ENCODE measurements at places on chromosomes 2 and 18.

- no peak for DNase-seq
Observed at GRCh38 chr2:20167356-20167755, 57.6 kb downstream of the SDC1 start.

GRCh38 chr18:46360866-46361265 is 256.7 kb downstream of the HAUS1 start:
- DNase-seq: no peak

- no peak for DNase-seq
Observed at GRCh38 chr2:37148325-37148724, 8.5 kb downstream of the EIF2AK2 start.

DNA sequence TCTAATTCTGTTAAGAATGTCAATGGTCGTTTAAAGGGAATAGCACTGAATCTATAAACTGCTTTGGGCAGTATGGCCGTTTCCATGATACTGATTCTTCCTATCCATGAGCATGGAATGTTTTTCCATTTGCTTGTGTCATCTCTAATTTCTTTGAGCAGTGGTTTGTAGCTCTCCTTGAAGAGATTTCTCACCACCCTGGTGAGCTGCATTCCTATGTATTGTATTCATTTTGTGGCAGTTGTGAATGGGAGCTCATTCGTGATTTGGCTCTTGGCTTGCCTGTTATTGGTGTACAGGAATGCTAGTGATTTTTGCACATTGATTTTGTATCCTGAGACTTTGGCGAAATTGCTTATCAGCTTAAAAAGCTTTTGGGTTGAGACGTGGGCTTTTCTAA is 38.3 kb upstream of the WDR75 start:
- DNase-seq: no peak

DNA sequence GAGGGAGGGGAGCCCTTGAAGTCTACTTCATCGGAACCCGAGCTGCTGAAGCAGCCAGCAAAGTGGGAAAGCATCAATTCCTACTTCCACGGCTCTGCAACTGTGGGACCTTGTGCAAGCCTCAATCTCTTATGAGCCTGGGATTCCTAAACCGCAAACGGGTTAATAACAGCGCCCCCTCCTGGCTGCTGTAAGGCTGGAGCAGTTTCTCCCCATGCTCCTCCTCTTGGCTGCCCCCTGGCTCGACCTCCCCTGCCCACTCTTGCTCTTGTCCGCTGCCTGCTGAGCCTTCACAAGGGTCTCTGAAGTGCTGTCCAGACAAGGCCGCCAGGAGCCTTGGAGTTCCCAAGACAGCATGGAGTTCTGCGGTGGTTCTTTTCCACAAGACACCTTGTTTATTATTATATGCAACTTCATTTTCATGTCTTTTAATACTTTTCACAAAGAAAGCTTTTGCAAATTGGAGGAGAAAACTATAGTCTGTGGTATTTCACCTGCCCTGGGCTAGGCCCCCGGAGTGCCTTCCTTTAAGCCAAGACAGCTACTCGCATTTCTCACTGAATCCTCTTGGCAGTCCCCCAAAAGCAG is 157.2 kb downstream of the DDX1 start:
- DNase-seq: peak; percentile 20

DNA sequence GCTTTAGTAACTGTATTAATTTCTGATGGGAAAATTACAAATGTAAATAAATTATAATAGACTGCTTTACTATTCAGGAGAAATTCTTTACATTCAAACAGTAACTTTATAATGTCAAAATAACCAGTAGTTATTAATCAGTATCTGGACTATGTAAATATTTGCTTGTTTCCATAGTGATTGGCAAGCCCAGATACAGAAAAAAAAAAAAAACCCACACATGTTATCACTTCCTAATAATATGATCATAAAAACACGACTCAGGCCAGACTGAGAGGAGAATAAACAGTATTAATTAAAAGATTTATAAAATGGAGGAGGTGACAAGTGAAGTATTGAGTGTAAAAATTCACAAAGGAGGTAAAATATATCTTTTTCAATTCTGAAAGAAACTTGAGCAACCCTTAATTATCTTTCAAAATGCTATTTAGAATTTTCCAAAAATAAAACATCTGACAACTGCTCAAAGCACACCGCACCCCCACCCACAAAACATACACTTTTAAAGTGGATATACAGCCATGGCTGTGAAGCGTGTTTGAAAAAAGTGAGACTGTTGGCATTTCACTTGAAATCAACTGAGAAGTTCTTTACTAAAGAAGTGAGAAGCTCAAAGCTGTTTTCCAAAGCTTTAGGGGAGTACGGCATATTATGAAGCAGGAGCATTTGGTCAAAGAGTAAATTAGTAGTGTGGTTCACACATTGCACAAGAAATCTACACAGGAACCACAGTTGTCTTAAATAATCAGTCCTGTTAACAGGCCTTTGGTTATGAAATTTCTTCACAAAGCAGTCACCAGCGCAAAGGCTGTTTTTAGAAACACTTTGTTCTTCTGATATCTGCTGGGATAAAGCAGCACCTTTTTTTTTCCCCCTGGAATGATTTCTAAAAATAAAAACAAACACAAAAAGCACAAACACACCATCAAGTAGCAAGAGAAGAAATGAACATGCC is 475.8 kb downstream of the TXNL1 start:
- no peak for DNase-seq

DNA sequence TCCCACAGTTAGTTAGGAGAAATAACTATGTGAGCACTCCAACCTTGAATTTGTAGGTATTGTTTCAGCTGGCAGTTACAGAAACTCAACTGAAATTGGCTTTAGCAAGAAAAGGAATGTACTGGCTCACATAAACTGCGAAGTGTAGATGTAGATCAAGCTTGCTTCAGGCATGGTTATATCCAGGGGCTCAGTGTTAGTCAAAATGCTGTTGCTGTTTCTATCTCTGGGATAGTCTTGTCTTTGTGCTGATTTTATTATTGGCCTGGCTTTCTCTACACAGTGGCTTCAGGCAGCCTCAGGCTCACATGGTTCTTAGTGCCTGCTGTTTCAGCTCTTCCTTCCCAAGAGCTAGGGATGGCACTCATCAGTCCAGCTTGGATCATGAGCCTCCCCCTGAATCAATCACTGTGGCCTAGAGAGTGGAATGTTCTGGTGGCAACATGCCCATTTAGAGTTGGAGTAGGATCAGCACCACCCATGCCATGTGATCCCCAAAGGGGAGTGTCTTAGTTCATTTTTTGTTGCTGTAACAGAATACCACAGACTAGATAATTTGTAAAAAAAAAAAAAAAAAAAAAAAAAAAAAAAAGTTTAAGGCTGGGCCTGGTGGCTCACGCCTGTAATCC is 69.1 kb upstream of the FOXI3 start:
- no peak for DNase-seq

DNA sequence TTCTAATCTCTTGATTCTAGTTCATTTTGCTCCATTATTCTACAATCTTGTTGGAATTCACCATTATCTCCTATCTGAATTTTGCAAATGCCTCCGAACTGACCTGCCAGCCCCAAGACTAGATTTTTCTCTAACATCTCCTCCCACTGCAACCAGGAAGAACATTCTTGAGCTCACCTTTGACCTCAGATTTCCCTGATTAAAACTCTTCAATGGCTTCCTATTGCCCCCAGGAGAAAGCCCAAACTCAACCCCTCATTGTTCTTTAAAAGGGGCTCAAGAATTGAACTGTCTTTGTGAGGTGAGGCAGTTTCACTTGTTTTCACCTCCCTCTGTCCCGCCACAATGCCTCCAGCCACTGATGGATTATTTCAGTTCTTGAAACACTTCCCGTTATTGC is 784.6 kb upstream of the ZEB2 start:
- no peak for DNase-seq

DNA sequence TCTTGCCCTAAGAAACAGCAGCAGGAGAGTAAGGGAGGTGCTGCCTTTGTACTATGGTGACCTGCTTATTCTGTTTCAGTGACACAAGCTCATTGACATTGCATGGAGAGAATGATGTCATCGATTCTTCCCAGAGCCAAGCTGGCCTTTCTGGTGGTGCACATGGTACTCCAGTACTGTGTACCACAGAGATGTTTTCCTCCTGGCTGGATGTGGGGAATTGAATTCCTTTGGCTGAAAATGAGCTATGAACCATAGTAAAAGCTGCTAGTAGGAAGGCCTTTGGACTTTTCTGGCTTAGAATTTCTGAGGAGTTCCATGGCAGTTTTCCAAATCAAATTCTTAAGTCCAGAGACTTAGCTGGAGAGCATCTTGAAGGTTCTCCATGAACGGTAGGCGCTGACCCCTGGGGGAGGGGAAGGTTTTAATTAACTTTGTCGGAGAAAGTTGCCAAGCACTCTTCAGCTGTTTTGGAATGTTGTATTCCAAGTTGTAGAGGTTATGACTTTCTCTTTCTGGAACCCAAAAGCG is 17.1 kb upstream of the B3GNT2 start:
- DNase-seq: no peak

- no peak for DNase-seq
Observed at GRCh38 chr2:15764683-15765011, 173.0 kb downstream of the DDX1 start.

GRCh38 chr2:176931588-176932563 is 280.7 kb upstream of the HNRNPA3 start:
- peak; percentile 14 for DNase-seq

GRCh38 chr2:130852521-130853115 is 15.9 kb downstream of the ARHGEF4 start:
- peak; percentile 95 for DNase-seq

DNA sequence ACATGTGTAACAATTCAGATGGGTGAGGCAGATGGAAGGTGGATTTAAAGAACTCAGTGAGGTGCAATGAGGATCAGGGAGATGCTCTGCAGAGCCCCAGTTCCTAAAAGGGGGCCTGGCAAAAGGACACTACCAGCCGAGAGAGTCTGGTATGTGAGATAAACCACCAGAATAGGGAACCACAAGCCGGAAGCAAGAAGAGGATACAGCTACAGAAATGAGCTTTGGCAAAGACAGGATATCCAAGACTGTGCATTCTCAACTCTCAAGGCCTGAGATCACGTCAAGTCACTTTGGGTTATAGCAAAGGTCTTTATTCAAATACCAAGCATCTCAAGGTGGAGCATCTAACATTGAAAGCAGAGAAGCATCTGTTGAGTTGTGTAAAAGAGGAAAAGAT is 293.5 kb downstream of the ARHGAP15 start:
- no peak for DNase-seq

GRCh38 chr2:16256601-16257321 is 316.4 kb downstream of the MYCN start:
- DNase-seq: no peak

DNA sequence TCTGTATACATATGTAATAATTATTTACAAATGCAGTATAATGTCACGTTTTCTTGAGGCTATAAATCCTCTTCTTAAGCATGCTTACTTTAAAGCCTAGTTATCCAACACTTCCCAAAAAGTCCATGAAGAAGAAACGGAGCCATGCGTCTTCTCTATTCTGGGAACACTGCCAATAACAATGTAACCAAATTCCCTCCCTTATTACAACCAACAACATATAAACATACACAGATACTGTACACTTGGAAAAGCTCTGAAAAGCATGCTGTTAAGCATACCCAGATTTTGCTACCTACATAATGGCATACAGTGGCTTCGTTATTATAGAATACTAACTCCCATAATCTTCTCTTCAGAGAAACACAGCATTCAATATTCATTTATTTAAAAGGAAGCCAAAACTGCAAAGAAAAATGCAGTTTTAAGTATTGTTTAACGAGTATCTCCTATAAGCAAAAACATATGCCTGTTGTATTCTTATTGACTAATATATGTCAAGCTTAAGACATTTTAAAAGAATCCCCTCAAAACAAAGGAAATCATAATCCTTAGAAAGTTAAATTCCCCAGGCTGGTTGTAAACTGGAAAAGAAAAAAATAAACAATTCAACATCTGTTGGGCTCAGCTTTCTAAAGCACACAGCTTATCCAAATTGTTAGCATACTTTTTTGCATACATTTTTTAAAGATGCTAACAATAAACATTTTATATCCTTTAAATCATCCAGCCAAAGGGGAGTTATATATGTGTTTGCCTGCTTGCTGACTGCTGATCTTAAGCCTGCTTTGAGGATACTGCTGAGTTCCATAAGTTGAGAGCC is 83.4 kb downstream of the SLC25A12 start:
- DNase-seq: no peak

DNA sequence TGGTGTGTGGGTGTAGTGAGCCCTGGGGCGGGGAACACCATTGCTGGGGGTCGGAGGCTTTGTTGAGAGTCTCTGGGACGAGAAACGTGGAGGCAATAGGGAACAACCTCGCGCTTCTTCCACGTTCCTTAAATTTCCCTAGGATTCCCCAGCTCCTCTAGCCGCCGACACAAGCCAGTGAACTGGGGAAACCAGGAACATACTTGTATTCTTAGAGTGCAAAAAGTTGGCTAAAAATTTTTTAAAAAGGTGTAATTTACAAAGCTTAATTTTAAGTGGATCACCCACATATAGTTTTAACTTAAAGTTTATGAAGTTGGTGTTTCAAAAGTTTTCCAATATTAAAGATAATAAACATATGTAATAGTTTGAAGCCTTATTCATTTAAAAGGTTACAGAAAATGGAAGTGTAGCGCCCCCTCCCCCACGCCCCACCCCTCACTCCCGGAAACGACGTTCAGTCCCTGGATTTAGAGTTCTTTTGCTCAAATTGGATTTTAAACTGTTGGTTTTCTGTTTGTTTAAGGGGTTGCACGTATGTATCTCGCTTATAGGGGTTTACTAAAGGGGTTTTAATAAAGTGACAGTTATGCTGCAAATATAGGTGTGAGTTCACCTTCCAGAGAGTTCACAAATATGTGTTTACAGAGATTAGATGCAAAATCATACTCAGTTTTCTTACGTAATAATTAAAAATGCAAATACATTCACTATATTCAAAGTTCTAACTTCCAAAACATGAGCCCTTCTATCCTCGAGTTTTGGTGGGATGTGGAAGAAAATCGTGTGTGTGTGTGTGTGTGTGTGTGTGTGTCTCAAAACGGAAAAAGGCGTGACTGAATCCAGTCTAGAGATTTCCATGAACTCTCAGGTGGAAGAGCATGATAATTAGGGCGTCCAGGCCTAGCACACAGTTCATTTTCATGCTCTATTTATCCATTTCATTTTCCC is 872 bp downstream of the DSG2 start:
- DNase-seq: no peak

- no peak for DNase-seq
Observed at GRCh38 chr2:85997017-85997970, 108.4 kb downstream of the POLR1A start.

GRCh38 chr2:215904101-215904500 is 109.2 kb downstream of the MREG start:
- no peak for DNase-seq

- DNase-seq: peak; percentile 51
Observed at GRCh38 chr2:158756976-158757375, 38.1 kb upstream of the DAPL1 start.

DNA sequence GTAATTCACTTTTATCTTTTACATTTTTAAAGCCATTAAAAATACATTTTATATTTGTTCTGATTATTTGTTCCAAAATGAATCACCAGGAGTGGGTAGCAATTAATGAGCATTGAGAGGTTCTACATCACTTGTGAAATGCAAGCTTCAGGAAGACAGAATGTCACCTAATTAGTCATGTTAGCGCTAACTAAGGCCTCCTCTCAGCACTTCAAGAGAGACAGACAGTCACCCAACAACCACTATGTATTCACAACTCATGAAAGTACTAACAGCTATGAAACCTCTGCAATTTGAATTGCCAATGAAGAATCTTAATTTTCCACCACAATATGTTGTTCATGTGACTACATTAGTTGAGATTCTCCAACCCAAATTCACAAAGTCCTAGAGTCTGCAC is 611.0 kb downstream of the KCNJ3 start:
- DNase-seq: no peak

GRCh38 chr2:163247847-163248220 is 409.3 kb upstream of the KCNH7 start:
- DNase-seq: no peak

Measured in NCI-H524 (cell line).